SK-N-SH treated with all-trans-retinoic acid at 6 μM for 48 hours (cell line): ENCODE measurements at places on chromosomes 3 and 15.
A peak's percentile ranks its signal among the peaks of the same experiment; 100 is the strongest.

DNA sequence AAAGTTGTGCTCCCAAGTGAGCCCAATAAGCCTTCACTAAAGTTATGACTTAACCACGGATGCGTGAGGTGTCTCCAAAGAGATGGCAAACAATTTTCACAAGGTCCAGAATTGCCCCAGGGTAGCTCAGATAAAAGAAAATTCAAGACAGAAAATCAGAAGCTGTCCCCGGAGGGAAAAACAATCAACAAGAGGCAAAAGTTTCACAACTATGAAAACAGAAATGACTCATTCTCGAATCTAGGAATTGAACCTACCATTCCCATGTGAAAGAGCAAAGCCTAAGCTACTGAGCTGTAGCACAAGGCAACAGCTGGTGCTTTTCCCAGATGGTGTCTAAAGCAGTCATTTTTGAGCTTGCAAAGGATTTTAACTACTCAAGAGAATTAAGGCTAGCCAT lies 33.5 kb upstream of the MKRN3 start:
- ATAC-seq: no peak

- ATAC-seq: peak; percentile 41; the same call in 2 of the 3 replicates
Observed at GRCh38 chr15:70427167-70428120, 329.7 kb upstream of the TLE3 start.

GRCh38 chr15:77126529-77127326 lies 55.8 kb upstream of the TSPAN3 start:
- ATAC-seq: no peak

- ATAC-seq: peak; percentile 64
Observed at GRCh38 chr3:185733980-185734724, 90.7 kb downstream of the IGF2BP2 start.

- ATAC-seq: peak; percentile 68
Observed at GRCh38 chr3:12138044-12138443, 20.7 kb downstream of the TIMP4 start.

GRCh38 chr3:14297784-14298236 lies 104.6 kb upstream of the SLC6A6 start:
- no peak for ATAC-seq

- no peak for ATAC-seq
Observed at GRCh38 chr3:191997093-191997492, 536.1 kb downstream of the PYDC2 start.

DNA sequence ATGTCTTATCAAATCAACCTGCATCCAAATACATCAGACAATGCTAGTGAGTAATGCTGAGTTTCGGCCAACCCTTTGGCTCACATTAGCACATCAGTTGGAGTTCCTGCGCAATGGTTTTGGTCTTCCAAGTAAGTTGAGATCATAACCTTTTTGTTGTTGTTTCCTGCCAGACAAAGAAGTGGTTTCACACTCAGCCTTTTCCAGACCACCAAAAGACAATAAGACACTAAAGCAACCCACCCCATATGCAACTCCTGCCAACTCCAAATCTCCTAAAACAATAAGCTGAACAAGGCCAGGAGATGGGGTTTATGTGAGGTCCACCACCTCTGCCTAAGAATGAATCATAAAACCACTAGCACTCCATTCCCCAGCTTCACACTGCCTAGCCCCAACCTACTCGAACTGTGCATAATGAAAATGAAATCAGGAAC lies 177.0 kb downstream of the ERC2 start:
- no peak for ATAC-seq

DNA sequence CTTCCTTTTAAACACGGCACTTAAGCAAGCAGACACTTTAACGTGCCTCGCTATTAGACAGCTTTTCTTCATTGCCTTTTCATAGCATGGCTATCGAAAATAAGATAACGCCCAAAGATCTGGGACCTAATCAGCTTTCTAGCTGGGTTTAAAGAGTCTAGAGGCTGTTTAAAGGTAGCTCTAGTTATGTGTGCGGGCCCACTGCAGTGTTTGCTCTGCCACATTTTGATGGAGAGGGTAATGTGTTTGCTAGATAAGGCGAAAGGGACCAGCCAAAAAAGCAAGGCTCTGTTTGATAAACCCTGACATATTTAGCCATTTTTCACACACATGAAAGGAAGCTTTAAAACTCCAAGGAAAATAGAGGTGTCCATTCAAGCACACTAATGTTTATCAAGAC lies 91.6 kb downstream of the NR2F2 start:
- no peak for ATAC-seq

GRCh38 chr3:197942956-197943556 lies 6.9 kb upstream of the RPL35A start:
- peak; percentile 84 for ATAC-seq

GRCh38 chr15:55770261-55770660 lies 27.3 kb upstream of the PRTG start:
- ATAC-seq: no peak

DNA sequence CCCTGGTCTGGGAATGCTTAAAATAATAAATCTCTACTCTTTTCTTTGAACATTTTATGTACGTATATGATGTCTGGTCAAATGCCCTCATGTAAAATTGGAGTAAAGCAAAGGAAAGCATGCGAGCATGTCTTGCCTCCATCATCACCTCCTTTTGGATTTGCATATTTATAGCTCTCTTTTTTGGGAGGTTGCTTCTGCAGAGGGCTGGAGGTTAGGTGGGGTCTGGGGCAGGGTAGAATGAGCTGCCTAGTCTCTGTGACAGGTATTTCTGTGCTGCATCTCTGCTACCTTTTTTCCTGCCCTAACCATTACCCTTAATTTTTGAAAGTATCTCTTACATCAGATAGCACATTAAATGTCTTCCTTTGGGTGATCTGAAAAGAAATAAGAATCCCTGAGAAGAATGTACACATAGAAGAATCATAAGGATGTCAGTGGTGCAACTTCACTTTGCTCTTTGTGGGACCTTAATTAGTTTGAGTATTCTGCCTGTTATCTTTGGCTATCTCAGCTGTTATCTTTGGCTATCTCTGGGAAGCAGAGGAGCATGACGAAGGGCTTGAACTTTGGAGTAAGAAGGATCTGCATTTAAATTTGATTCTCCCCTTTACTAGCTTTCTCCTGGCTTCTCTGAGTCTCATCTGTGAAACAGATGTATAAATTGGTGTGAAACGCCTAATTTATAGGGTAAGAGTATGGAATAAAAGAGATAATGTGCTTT lies 40.2 kb downstream of the PPM1L start:
- no peak for ATAC-seq

DNA sequence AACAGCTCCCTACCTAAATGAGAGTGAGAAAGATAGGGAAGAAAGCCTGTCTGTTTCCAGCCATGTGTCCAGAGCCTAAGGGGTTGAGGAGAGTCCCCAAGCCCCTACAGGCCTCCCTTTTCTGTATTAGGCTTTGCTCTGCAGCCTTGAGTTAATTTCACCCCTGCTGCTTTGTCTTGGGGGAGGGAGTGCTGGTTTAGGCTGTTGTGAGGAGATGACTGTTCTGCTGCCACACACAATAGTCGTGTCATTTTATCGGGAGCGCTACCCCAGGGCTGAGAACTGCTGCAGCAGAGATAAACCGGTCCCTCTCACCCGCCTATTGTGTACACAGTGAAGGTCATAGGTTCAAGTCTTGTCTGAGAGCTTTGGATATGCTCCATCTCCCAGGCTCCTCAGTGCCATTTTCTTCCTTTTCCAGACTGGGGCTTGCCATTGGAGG lies 1.4 kb downstream of the ZNF609 start:
- peak; percentile 18 for ATAC-seq

DNA sequence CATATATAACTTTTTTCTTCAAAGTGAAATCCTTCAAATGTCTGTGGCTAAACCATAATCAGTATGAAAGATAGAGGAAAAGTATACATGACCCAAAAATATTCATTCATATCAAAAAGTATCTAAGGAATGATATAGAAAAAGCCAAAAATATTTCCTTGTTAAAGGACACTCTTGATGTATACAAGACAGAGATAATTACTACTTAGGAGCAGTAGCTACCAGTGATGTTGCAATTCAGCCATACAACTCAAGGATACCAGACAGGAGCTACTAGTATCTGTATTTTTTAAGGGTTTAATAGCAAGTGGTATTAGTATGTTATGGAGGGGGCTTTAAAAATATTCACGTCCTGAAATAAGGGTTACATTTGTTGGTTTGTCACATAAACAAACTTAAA lies 37.0 kb downstream of the FBXL22 start:
- ATAC-seq: no peak

- no peak for ATAC-seq
Observed at GRCh38 chr15:97177151-97177577, 783.3 kb upstream of the ARRDC4 start.

GRCh38 chr15:56128081-56128480 lies 115.6 kb downstream of the RFX7 start:
- ATAC-seq: no peak

DNA sequence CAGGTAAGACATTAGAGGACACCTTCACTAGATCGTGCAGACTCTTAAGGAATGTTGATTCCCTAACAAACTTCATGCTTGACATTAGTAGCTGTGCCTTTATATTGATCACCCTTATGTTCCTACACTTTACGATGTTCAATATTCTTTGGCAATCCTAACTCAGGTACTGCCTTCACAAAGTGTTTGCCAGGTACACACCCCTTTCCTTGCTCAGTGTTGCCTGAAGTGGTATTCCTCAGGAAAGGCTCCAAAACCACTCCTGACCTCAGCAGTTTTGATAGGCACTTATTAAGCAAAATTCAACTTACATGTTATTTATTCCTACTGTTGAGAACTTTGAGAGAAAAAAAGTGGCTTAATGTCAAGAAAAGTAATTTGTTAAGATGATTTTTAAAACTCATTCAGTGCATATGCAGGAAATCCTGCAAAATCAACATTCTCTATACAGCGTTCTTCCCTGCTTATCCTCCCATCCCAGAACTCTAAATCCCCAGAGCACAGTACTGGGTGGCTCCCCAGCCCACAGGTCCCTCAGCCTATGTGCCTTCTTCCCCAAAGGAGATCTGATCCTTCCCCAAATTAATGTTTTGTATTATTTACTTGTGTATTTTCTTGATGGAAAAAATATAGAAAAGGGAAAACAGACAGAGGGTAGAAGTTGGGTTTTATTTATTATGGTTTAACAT lies 260.7 kb downstream of the MECOM start:
- no peak for ATAC-seq

- peak; percentile 60 for ATAC-seq
Observed at GRCh38 chr3:50652709-50653108, 22.0 kb upstream of the DOCK3 start.

DNA sequence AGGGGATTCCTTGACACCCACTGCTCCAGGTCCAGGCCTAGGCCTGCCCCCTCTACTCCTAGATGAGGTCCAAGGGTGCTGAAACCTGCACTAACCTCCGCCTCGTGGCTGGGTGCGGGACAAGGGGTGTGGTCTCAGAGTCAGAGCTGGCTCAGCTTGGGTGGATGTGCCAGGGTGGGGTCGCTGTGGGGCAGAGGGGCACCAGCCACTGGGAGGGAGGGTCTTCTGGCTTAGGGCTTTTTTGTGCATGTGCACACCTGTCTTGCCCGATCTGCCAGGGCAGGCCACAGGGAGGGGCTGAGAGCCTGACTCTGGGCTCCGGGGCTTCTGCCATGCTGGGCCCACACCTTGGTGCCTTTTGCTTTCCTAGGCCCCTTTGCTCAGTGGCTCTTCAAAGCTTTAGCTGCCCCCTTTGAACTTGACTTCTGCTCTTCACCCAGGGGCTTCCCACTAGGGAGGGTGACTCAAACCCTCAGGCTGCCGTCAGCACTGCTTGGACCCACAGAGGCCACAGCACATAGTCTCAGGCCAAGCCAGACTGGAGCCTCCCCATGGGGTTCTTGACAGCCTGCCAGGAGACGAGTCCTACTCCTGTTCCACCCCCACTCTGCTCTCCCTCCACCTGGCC lies 73.0 kb downstream of the KLF13 start:
- ATAC-seq: no peak

DNA sequence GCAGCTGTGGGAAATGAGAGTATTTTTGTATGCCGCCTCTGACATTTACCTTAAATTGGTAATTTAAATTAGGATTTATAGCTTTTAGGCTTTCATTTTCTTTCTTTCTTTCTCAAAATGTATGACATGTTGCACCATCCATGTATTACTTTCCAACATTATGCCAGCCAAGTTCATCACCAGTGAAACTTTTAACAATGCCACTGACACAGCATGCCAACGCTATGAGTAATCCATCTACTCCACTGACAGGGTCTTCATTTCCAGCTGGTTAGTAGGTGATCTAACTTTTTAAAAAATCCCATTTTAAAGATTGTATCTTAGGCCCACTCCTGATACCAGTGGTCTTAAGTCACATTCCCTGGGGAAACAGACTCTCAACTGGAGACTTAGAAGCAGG lies 21.8 kb upstream of the CLDN16 start:
- ATAC-seq: no peak

DNA sequence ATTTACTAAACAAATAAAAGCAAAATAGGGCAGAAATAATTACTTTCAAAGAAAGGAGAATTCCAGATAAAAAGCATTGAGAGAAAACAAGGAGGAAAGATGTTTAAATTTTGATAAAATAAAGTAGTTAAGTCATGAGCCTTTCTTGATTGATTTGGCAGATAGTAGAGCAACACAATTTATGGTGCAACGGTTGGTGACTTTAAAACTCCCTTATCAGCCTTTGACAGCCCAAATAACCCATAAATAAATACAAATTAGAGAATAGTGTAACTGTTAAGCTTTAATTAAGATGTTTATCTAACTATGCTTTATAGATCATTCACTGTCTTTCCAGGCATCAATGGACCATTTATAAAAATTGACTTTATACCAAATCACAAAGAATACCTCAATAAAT lies 54.0 kb upstream of the EIF1B start:
- ATAC-seq: no peak

- no peak for ATAC-seq
Observed at GRCh38 chr3:52099001-52099401, 42.6 kb upstream of the DUSP7 start.
